ENCODE measurements at places on chromosomes 6 and 20.
A peak's percentile ranks its signal among the peaks of the same experiment; 100 is the strongest.

- no peak for DNase-seq
Measured at GRCh38 chr20:504632-505075, 38.9 kb downstream of the CSNK2A1 start.

- peak; percentile 66 for DNase-seq
Measured at GRCh38 chr6:137904822-137905617, 38.0 kb downstream of the TNFAIP3 start.

- DNase-seq = peak; percentile 4
Measured at GRCh38 chr20:40336533-40336932, 352.5 kb downstream of the MAFB start.

DNA sequence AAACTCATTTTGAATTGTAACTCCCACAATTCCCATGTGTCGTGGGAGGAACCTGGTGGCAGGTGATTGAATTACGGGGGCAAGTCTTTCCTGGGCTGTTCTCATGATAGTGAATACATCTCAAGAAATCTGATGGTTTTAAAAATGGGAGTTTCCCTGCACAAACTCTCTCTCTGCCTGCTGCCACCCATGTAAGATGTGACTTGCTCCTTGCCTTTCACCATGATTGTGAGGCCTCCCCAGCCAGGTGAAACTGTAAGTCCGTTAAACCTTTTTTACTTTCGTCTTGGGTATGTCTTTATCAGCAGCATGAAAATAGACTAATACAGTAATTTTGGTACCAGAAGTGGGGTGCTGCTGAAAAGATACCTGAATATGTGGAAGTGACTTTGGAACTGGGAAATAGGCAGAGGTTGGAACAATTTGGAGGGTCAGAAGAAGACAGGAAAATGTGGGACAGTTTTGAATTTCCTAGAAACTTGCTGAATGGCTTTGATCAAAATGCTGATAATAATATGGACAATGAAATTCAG, 41.4 kb upstream of the SAMHD1 start:
- DNase-seq = no peak

DNA sequence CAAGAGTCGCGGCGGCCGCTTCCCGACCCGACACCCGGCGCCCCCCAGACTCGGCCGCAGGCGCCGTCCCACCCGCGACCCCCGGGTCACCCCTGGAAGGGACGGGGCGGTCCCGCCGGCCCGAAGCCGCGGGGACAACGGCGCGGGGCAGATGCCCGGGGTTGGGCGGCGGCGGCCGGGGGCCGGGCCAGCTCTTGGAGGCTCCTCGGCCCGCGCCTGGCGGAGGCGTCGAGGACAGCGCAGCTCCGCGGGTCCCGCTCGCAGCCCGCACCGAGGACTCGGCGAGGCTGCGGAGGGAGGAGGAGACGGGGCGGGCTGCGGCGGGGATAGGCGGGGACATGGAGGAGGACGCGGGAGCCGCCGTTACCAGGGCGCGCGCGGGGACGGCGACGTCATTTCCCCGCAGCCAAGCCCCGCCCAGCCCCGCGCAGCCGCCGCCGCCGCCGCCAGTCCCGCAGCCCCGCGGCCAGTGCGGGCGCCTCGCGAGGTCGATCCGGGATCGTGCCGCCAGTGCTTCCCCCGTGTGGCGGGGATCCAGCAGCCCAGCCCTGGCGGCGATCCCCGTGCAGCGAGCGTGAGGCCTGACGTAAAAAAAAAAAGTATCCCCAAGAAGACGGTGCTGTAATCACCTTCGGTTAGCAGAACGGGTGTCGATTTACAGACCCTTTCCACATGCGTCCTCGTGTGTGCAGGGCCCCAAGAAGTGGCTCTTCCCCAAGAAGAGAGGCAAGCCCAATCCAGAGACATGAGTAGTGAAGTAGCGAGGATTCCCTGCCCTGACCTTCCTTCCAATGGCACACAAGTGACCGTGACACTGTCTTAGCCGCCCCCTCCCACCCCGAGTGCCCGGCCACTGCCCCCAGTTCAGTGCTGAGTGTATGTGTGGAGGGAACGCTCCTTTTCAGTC, at the start of gene FAM184A:
TSS of gene FAM184A (minus strand) at position 289 of the 907 bp plus-strand sequence. CDS start 365 bp downstream, outside the sequence.
- DNase-seq = peak; percentile 88
